T-helper 17 cell (primary cell): ENCODE measurements at places on chromosomes 5 and 9. TPM values are rescaled to one million over a fixed set of nuclear protein-coding genes. Genes with fewer than 3 reads are reported as not detected.

GRCh38 chr5:72648480-72648879, 141.3 kb upstream of the ZNF366 start:
- no peak for DNase-seq

The FOXD4L6 gene
- total RNA-seq, result not detected

DNA sequence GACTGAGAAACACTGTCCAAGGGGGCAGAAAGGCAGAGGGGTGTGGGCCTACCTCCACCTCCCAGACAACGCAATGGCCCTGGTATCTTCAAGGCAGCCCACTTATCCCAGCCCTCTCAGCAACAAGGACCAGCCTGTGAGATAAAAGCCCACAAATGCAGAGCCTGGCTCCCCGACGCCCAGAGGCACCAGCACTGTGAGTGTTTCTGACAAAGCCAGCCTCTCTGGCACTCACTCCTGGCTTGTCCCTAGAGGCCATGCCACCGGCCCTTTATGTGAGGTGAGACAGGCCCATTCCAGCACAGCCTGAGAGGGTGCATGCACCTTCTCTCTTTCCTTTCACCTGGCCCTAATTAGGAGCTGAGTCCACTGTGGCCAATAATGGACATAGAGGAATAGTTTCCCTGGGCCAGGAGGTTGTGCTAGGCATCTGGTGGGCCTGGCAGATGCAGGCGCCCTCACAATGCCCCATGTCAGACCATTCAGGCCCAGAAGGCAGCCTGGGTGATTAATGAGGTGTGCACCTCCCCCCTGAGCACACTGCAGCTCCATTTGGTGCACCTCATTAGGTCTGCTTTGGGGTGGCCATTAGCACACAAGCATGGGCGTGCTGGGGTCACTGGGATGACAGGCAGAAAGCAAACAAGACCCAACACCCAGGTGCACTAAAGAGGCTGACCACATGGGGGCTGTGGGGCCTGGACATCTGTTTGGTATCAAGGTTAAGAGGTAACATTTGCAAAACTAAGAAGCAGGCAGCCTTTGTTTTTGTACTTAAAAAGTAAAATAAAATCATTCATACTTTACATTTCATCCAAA, 176.0 kb downstream of the MED10 start:
- no peak for DNase-seq

The PCDHGB1 gene
- total RNA-seq, result 0.13 TPM

DNA sequence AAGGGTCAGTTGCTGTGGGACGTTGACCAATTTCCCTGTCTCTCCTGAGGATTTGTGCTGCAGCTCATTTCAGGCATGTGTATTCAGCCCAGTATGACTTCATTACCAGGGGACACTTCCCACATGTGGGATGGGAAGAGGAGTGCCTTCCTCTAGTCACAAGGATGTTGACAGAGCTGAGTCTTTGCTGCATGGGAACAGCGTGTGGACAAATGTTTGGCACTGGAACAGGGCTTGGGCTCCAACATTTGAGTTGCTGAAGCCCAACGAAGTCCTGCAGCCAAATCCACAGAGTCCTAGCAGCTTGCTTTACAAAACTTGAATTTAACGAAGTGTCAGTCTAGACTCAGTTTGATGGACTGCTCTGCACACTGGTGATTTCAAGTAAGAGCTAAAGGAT, 283.2 kb downstream of the SH3GL2 start:
- no peak for DNase-seq

DNA sequence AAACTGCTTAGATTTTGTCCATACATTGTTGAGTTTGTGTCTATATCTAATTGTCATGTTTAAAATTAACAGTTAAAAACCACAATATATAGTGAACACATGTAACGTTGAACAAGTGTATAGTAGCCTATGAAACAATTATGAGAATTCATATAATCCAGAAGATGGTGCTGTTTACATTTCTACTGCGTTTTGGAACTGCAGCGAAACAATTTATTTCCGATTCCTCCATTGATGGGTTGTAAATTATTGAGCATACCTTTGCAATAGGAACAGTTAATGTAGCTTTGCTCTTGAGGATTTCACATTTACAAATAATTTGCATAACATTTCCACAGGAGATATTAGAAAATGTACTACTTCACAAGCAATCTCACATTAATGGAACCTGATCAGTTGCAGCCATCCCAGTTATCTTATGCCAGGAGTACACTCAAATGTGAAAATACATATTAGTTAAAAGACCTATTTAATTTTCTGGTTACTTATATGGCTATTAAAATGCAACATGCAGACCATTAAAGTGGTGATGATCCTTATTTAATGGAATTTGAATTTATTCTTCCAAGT, 411.8 kb downstream of the CDH10 start:
- DNase-seq, result no peak

The CERCAM gene
- 0.42 TPM for total RNA-seq

- no peak for DNase-seq
Observed at GRCh38 chr5:82719368-82719767, 357.8 kb downstream of the TMEM167A start.

DNA sequence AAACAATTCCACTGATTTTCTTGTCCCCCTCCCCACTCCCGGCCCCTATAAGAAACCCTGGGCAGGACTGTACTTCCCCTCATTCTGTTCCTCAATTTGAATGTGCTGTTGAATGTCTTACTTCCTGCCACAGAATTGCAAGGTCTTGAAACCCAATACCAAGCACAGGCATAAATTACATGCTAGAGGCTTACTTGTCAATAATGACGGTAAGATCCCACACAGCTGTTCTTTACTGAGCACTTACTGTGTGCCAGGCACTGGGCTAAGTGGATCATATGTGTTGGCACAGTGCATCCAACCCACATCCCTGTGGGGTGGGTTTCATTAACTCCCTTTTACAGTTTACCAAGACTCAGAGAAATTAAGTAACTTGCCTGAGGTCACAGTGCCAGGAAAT, 63.4 kb downstream of the MVB12B start:
- DNase-seq, result no peak

The ADAMTS12 gene
- total RNA-seq, result not detected

The G3BP1 gene
- 115 TPM for total RNA-seq

The LRRC19 gene
- total RNA-seq, result not detected

DNA sequence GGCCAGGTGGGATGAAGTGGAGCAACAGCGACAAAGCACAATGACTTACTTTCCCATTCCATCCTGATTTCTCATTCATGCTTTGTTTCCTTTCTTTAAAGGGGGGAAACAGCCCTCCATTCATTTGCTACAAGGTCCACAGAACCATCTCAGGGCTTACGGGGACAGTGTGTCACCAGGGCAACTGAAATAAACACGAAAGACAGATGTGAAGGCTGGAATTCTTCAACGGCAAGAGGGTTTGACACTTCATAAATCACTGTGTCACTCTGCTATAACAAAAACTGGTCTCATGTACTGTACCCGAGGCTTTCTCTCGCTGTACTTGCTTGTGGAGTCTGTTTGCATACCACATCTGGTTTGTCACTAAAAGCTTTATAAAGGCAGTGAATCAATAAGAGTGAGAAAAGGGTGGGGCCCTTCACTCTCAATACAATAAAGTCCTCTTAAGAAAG, 150.8 kb downstream of the EFNA5 start:
- no peak for DNase-seq

DNA sequence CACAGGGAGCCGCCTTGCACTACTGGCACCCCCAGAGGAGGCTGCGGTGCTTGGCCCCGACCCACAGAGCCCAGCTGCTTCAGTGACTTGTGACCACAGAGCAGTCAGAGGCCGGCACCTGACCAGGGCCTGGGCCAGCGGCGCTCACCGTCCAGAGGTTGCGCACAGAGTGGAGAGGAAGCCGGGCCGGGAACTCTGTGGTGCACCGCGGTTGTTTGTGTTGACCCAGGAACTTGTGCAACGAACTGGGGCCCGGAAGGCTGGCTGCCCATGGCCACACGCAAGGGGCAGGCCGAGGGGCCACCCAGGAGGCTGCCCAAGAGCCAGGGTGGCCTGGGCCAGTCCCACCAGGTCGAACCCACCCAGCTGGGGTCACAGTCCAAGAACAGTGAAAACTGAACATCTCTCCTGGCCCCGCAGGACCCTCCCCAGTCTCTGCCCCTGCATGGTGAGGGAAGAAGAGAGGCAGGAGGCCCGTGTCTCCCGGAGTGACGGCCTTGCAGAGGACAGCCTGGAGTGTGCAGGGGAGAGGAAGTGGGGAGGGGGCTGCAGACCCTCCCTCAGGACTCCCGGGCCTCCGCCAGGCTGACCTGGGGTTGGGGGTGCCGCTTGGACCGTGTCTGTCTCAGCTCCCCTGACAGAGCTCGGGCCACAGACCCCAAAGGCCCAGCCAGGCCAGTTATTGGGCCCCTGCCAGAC, 42.8 kb upstream of the EGFL7 start:
- DNase-seq, result no peak
